ENCODE measurements at places on chromosomes 4 and X. TPM values are rescaled to one million over a fixed set of nuclear protein-coding genes. Genes with fewer than 3 reads are reported as not detected.

DNA sequence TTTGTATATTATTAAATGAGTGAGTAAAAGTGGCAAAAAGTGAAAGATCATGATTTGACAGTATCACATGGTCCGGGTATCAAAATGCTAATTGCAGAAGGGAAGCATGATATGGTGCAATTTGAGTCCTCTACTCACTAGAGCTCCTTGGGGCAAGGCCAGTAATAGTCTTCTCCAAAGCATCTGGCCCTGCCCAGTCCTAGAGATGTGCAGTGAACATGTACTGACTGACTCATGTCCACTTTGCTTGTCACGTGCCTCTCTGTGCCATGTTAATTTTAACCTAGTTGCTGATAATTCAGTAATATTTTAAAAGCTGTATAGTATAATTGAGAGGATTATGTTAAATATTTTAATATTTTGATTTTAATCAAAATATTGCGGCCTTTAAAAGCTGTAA lies 54.6 kb upstream of the TENM3 start:
- no peaks in the 10 kb centered on the region for H3K27me3 ChIP-seq
- no peak for DNase-seq
- no peak overlapping the region for H3K27ac ChIP-seq
- H3K36me3 ChIP-seq: no peaks in the 10 kb centered on the region
- no peak overlapping the region for H3K4me3 ChIP-seq

- H3K27ac ChIP-seq: no peak overlapping the region
- DNase-seq: no peak
- no peak overlapping the region for H3K4me3 ChIP-seq
- H3K27me3 ChIP-seq: no peaks in the 10 kb centered on the region
These were observed 90.5 kb downstream of the STOX2 start for GRCh38 chr4:183995570-183995969.

- no peaks in the 10 kb centered on the region for H3K4me1 ChIP-seq
- no peak for DNase-seq
- no peak overlapping the region for H3K4me3 ChIP-seq
- H3K27me3 ChIP-seq: no peaks in the 10 kb centered on the region
- H3K36me3 ChIP-seq: no peaks in the 10 kb centered on the region
- H3K27ac ChIP-seq: no peak overlapping the region
These were observed 903.8 kb downstream of the STIM2 start for GRCh38 chr4:27764526-27764837.

Gene F9
- not detected for polyA plus RNA-seq

DNA sequence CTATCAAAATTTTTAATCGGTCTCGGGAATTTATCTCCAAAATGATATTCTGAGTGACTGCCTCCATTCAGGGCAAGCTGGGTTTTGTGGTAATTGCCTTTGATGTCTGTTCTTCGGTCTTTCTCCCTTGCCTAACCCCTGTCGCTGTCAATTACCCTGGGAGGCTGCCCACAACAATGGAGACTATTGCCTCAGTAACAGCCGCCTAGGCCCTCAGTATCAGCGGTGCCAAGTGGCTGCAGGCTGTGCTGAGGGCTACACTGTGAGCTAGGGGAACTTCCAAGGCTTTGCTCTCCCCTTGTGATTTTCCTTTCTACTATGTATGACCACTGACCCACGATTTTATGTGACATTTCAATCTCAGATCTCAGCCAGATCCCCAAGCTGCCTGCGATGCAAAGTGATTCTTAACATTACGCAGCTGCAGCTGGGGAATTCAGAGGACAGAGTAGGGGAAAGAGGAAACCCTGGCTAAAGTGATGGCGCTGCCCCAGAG lies 36.3 kb upstream of the REST start:
- H3K36me3 ChIP-seq: no peaks in the 10 kb centered on the region
- peak; percentile 3 for DNase-seq
- H3K4me1 ChIP-seq: no peaks in the 10 kb centered on the region

- H3K27ac ChIP-seq: peak overlapping the region; percentile 40
- no peaks in the 10 kb centered on the region for H3K27me3 ChIP-seq
- peak; percentile 5 for DNase-seq
- no peak overlapping the region for H3K4me3 ChIP-seq
These were observed 74.9 kb downstream of the PRRG1 start for GRCh38 chrX:37424000-37424429.

DNA sequence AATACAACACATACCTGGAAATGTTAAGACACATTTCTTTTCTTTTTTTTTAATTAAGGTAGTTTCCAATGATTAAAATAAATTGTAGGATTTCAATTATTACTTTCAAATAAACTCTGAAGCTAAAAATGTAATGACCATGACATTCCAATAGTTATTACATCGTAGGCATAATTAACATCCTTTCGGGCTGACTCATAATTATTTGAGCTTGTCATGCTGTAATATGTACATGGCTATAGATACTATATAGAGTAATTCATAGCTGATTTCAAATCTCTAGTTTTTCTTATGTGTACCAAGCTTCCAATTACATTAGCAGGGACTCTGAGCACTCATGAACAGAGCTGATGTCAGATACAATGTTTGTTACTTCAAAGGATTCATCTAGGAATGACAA lies 125.7 kb upstream of the GABRG1 start:
- H3K4me1 ChIP-seq: no peaks in the 10 kb centered on the region
- H3K4me3 ChIP-seq: no peak overlapping the region
- H3K27ac ChIP-seq: no peak overlapping the region
- H3K36me3 ChIP-seq: no peaks in the 10 kb centered on the region
- H3K27me3 ChIP-seq: no peaks in the 10 kb centered on the region
- no peak for DNase-seq

- no peak for DNase-seq
- no peak overlapping the region for H3K4me3 ChIP-seq
- H3K4me1 ChIP-seq: no peaks in the 10 kb centered on the region
- H3K36me3 ChIP-seq: no peaks in the 10 kb centered on the region
- no peaks in the 10 kb centered on the region for H3K27me3 ChIP-seq
These were observed 406.2 kb downstream of the TLL1 start for GRCh38 chr4:166279261-166279660.

GRCh38 chrX:41259516-41259915 lies 74.4 kb upstream of the DDX3X start:
- H3K36me3 ChIP-seq: no peaks in the 10 kb centered on the region
- H3K4me3 ChIP-seq: no peak overlapping the region
- H3K27ac ChIP-seq: no peak overlapping the region
- H3K27me3 ChIP-seq: no peaks in the 10 kb centered on the region
- no peaks in the 10 kb centered on the region for H3K4me1 ChIP-seq

DNA sequence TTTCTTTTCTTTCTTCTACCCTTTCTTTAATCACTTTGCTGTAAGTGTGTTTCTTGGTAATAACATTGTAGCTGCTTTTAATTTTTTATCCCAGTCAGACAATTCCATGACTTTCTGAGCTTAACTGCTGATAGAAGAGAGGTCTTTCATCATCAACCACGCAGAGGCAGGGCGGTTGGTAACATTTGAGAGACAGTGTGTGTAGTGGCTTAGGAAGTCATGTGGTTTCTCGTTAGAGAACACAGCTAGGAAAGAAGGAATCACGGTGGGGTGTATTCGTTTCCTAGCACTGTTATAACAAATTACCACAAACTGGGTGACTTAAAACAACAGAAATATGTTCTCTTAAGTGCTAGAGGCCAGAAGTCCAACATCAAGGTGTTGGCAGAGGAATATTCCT lies 11.5 kb downstream of the PRPS2 start:
- no peaks in the 10 kb centered on the region for H3K4me1 ChIP-seq
- H3K27me3 ChIP-seq: no peaks in the 10 kb centered on the region
- DNase-seq: no peak
- no peak overlapping the region for H3K4me3 ChIP-seq
- no peak overlapping the region for H3K27ac ChIP-seq

Gene S100P
- polyA plus RNA-seq: 5.0 TPM

- H3K27ac ChIP-seq: no peak overlapping the region
- no peaks in the 10 kb centered on the region for H3K4me1 ChIP-seq
These were observed 16.6 kb downstream of the CLCN4 start for GRCh38 chrX:10173331-10173900.

DNA sequence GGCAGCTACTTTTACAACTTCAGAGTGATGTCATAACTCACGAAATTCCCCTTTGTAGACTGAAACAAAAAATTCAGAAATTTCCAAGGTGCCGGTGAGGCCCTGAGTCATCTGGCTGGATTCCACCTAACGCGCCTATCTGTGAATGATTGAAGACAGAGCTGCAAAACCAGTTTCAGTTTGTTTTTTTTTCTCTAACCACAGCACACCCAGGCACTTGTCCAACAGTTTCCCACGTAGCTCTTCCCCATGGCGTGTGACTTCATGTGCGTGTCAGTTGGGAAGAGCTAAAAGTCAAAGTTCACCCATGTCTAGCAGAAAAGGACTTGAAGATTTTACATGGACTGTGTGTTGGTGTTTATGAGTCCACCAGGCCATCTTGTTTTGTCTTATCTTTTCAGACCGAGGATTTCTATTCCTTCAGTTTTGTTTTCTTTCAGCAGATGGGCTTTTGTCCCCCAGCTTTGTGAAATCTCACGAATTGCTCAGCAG lies 16.4 kb downstream of the TCEANC start:
- H3K27ac ChIP-seq: peak overlapping the region; percentile 87
- no peaks in the 10 kb centered on the region for H3K27me3 ChIP-seq
- no peaks in the 10 kb centered on the region for H3K36me3 ChIP-seq
- peak; percentile 93 for DNase-seq

- no peaks in the 10 kb centered on the region for H3K4me1 ChIP-seq
- DNase-seq: no peak
- no peaks in the 10 kb centered on the region for H3K27me3 ChIP-seq
- no peak overlapping the region for H3K4me3 ChIP-seq
These were observed 248.0 kb downstream of the FGF13 start for GRCh38 chrX:138463476-138463875.

GRCh38 chr4:147103403-147103946 lies 157.8 kb upstream of the TTC29 start:
- no peak overlapping the region for H3K4me3 ChIP-seq
- no peak overlapping the region for H3K27ac ChIP-seq
- H3K36me3 ChIP-seq: no peaks in the 10 kb centered on the region
- peaks cover 6% of the 10 kb centered on the region for H3K27me3 ChIP-seq

Gene RAB9B
- 3.2 TPM for polyA plus RNA-seq

GRCh38 chr4:115489279-115489678 lies 375.9 kb upstream of the NDST4 start:
- no peaks in the 10 kb centered on the region for H3K4me1 ChIP-seq
- H3K36me3 ChIP-seq: no peaks in the 10 kb centered on the region
- DNase-seq: no peak
- H3K27ac ChIP-seq: no peak overlapping the region

- H3K4me1 ChIP-seq: peaks cover 9% of the 10 kb centered on the region
- no peak overlapping the region for H3K4me3 ChIP-seq
- no peak for DNase-seq
- H3K27me3 ChIP-seq: no peaks in the 10 kb centered on the region
- no peak overlapping the region for H3K27ac ChIP-seq
These were observed 40.7 kb upstream of the MBTPS2 start for GRCh38 chrX:21798677-21799219.

Gene DNASE1L1
- polyA plus RNA-seq: 26.2 TPM

Gene BMP3
- polyA plus RNA-seq: 7.6 TPM

Gene AFF2
- 1.6 TPM for polyA plus RNA-seq

DNA sequence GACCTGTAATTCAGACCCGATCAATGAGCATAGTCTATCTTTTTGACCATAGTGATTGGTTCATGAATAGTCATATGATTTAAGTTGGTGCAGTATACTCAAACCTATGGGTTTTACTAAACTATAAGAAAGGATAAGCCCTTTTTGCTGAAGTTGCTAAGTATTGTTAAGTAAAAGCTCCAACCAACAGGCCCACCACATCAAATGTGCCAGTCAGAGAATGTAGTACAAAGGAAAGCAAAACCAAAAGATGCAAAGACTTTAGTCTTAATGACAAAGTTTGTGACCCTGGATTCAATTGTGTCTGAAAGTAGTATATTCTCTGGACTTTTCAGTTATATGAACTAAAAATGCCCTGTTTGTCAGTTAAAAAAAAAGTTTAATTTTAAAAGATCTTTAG lies 208.1 kb upstream of the TET2 start:
- no peaks in the 10 kb centered on the region for H3K27me3 ChIP-seq
- H3K27ac ChIP-seq: no peak overlapping the region
- no peak overlapping the region for H3K4me3 ChIP-seq
- DNase-seq: no peak
- no peaks in the 10 kb centered on the region for H3K36me3 ChIP-seq
- H3K4me1 ChIP-seq: no peaks in the 10 kb centered on the region

Gene FOXP3
- polyA plus RNA-seq: 0.76 TPM

DNA sequence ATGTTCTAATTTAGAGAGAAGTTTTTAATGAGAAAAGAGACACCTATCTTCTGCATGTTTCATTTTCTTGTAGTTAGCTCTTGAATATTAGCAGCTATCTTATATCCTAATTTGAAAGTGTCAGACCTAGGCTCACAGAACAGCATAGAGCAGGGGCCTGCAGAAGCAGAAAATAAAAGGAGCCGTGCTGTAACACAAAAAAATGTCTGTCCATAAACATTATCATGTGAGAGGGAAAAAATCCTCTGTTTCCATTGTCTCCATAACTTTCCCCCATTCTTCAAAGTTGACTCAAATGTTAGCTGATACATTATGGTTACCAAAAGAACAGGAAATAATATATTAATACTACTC lies 329.2 kb upstream of the EPHA5 start:
- no peaks in the 10 kb centered on the region for H3K4me1 ChIP-seq
- H3K4me3 ChIP-seq: no peak overlapping the region
- no peaks in the 10 kb centered on the region for H3K27me3 ChIP-seq

Gene PLA2G12A
- polyA plus RNA-seq: 85.4 TPM

DNA sequence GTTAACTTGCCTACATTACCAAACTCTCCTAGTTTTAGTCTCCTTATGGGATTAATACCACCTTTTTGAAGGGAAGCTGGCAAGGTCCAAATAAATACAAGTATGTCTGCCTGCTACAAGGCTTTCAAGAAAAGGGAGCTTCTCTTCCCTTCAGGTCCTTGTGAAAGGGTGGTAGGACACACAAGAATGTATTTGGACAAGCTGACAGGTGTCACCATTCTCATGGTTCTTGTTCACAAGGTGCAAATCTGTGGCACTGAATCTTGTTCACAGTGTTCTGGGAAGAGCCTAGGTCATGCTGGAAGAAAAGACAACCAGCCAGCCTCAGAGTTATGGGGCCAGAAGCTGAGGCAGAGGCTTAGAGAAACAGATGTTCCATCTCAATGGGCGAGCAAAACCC lies 41.9 kb downstream of the GPC3 start:
- no peaks in the 10 kb centered on the region for H3K27me3 ChIP-seq
- no peaks in the 10 kb centered on the region for H3K36me3 ChIP-seq
- H3K4me1 ChIP-seq: peaks cover 19% of the 10 kb centered on the region
- H3K27ac ChIP-seq: no peak overlapping the region
- DNase-seq: no peak

- H3K4me3 ChIP-seq: no peak overlapping the region
- no peak for DNase-seq
- H3K27me3 ChIP-seq: no peaks in the 10 kb centered on the region
- H3K36me3 ChIP-seq: no peaks in the 10 kb centered on the region
These were observed 43.3 kb upstream of the SOD3 start for GRCh38 chr4:24751926-24752539.

All from large intestine (tissue), 12 donors.